ENCODE measurements at places on chromosomes 7 and 10.

GRCh38 chr10:91006752-91007346 lies 86.0 kb upstream of the ANKRD1 start:
- DNase-seq = no peak

GRCh38 chr10:103078676-103079075 lies 114.4 kb downstream of the NT5C2 start:
- no peak for DNase-seq

GRCh38 chr7:139026551-139026950 lies 9.3 kb downstream of the ZC3HAV1L start:
- DNase-seq = no peak

DNA sequence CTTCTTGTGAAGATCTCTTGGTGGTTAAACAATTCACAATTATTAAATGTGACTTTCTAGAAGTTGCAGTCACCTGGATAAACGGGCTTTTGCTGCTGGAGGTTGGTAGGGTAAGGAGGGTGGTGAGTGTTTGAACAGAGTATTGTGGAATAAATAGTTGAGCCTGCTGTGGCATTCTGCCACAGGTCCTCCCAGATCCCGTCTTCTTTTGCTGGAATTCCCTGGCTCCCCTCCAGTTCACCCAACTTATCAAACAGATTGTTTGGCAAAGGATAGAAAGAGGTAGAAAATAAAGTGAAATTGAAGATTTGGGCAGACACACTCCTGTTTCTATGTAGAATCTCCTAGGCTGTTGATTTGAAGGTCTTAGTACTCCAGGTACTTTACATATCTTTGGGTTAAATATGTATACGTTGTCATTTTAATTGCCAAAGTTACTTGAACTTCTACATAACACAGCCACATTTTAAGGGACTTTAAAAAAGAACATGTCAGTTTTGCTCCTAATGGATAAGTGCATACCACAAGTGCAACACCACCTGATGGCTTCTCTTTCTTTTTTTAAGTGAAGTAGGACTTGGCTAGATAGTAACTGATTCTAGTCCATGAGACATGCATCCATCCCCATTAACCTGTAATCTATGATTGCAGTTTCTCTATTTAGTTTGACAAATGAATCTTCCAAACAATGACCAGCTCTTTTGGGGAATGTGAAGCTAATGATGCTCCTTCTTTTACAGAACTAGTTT lies 83.0 kb downstream of the ARL4A start:
- no peak for DNase-seq

DNA sequence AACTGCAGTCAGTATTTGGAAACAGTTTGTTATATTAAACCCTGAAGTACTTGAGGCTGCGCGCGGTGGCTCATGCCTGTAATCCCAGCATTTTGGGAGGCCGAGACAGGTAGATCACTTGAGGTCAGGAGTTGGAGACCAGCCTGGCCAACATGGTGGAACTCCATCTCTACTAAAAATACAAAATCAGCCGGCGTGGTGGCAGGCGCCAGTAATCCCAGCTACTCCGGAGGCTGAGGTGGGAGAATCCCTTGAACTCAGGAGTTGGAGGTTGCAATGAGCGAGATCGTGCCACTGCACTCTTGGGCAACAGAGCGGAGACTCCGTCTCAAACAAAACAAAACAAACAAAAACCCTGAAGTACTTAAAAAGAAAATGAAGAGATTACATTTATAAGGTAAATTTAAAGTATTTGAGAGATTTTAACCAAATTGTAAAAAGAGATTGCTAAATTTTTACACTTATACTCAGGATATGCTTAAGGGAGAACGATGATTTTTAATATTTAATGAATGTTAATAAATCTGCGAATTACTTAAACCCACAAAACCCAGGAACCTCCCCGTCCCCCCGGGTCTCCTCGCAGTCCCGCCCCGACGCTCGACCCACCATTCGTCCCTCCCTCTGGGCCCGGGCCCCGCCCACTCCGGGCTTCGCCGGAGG lies 425 bp upstream of the MTG1 start:
- DNase-seq = no peak

DNA sequence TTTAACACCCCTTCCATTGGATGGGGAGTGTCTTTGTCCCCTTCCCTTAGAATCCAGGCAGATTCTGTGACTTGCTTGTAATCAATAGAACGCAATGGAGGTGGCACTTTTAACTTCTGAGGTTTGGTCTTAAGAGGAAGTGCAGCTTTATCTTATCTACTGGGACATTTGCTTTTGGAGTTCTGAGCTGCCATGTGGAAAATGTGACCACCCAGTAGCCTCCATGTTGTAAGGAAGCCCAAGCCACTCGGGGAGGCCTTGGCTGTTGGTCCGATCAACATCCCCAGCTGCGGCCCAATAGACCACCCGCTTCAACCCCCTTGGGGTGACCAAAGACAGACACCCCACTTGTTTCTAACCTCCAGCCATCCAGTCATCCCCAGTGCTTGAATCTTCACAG lies 86.3 kb upstream of the FAM171A1 start:
- DNase-seq = no peak

DNA sequence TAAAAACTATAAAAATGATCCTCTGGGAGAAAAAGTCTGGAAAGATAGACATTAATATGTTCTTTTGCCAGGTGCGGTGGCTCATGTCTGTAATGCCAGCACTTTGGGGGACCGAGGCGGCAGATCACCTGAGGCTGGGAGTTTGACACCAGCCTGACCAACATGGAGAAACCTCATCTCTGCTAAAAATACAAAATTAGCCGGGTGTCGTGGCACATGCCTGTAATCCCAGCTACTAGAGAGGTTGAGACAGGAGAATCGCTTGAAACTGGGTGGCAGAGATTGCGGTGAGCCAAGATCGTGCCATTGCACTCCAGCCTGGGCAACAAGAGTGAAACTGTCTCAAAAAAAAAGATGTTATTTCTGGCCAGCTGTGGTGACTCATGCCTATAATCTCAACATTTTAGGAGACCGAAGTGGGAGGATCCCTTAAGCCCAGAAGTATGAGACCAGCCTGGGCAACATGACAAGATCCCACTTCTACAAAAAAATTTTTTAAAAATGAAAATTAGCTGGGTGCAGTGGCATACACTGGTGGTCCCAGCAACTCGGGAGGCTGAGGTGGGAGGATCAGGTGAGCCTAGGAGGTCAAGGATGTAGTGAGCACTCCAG lies 101.9 kb upstream of the LRRN3 start:
- DNase-seq = no peak

DNA sequence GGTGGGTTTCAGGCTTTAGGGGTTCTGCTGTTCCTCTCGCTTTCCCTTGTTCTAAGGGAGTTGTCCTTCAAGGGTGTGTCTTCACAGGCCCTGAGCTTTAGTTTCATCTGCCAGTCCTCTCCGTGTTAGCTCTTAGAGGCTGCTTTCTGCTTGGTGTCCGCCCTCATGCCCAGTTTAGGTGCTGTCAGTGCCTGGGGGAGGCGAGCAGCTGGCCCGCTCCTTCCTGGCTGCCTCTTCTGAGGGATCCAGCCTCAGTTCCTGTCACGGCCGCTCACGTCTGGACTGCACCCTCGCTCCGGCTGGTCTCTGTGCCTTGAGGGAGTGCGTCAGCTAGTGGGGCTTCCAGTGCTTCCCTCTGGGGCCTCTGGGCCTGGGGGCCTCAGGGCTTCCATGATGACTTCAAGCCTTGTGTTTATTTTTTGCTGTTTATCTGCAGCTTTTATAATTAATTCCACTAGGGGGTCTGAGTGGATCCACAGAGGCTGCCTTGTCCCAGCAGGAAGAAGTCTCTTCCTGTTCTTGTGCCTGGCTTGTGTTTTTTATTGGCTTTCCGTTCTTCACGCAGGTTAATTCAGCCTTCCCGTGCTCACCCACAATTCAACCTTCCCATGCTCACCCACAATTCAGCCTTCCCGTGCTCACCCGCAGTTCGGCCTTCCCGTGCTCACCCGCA lies 33.0 kb downstream of the WDR37 start:
- no peak for DNase-seq

GRCh38 chr10:106866244-106866845 lies 298.2 kb downstream of the SORCS1 start:
- DNase-seq = no peak

DNA sequence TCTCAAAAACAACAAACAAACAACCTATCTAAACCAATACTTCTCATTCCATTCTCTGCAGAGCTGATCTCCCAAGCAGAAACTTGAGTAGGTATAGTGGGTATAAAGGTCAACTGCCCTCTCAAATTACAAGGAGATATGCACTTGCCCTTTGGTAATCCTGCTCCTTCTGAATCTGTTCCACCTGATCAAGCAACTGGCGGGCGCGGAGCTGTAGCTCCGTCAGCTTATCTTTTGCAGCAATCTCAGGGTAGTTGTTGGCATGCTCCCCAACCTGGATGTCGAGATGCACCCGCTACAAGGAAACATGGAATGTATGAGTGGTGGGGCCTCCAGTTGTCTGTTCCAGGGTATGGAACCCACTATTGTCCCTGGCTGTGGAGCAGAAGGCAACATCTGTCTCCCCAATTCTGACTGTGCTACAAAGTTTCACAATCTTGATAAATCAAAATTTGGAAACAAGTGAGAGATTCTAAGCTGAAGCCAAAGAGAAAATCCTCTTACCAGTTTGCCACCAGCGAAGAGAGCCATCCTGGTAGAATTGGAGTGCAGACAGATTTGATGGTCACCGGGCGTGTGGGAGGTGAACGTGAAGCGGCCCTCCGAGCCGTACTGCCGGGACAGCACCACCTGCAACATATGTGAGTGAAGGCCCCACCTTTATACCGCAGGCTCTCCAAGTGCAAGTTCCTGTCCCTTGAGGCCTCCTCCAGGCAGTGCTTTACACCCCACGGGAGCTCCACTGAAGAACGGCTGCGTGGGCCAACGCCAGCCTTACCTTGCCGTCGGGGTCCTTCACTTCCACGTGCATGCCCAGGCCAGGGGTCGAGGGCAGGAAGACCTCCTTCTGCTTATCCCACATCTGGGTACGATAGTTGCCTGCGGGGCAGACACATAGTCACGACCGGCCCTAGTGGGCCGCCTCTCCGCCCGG lies 819 bp downstream of the TMED4 start:
- DNase-seq = no peak

GRCh38 chr7:65429642-65430343 lies 56.1 kb downstream of the ZNF92 start:
- no peak for DNase-seq

Data from cortex of kidney (tissue), 1 donor.